HepG2 (cell line): ENCODE measurements at places on chromosomes 2 and 18.
A peak's percentile ranks its signal among the peaks of the same experiment; 100 is the strongest.

DNA sequence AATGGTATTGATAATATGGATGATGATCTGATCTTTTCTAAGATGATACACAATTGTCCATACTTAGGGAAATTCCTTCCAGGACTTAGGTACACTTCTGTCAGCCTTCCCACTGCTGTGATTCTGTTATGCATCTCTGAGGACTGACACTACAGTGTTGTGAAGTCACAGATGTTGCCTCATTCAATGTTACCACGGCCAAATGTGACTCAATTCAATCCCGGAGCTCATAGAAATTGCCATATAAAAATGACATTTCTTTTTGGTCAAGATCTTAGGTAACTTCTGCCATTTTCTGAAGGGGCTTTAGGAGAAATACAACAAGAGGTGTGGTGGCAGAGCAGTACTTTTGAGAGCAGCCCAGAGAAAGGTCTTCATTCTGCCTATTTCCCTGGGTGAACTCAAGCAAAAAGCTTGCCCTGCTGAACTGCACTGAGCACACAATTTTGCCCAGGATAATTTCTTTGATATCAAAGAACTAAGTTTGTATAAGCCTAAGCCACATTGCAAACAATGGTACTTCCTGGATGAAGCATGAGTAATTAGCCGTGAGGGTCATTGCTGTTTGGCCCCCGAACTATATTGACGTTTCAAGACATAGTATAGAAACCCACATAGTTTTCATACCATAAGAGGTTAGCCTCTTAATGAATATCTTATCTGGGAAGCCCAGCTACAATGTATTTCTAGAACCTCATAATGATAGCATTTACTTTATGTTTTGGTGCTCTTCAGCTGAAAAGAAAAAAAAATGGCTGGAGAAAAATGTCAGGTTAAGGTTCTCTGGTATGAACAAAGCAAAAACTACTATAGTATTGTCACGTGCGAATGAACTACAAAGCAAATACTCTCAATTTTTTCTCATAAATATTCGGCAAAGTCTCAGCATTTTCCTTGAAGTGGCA is 437.4 kb downstream of the MEIS1 start:
- DNase-seq: no peak

DNA sequence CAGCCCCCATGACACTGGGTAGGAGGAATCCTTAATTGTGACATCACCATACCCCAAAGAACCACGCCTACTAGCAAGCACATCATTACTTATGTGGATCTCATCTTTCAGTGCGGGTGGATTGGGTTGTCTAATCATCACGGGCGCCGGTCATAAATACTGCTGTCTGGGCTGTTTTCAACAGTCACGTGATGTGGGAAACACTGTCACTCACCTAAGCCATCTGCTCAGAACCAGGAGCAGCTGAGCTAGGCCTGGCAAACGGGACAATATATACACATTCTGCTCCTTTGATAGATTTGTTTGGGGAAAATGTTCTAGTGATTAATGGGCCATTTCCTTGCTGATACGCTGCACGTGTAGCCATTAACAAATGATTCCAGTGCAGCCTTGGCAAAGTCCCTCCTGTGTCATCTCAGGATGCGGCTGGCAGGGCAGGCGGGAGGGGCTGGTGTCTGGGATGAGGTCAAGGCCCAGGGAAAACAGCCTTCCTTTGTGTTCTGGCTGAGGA is 145.9 kb upstream of the COPS8 start:
- no peak for DNase-seq

- peak; percentile 74 for DNase-seq
These were observed 10.0 kb downstream of the SLC40A1 start for GRCh38 chr2:189570570-189571031.

DNA sequence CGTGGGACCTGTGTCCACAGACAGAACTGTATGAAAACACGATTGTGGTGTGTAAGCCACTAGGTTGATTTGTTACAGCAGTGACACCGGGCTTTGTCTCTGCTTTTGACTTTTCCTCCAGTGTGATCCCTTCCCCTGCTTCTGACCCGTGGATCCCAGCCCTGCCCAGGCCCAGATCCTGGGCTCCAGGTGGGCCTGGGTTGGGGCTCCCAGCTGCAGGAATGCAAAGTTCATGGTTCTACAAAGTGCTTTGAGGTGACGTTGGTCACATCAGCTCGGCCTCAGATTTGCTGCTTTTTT is 26.8 kb downstream of the HPCAL1 start:
- DNase-seq: peak; percentile 56

DNA sequence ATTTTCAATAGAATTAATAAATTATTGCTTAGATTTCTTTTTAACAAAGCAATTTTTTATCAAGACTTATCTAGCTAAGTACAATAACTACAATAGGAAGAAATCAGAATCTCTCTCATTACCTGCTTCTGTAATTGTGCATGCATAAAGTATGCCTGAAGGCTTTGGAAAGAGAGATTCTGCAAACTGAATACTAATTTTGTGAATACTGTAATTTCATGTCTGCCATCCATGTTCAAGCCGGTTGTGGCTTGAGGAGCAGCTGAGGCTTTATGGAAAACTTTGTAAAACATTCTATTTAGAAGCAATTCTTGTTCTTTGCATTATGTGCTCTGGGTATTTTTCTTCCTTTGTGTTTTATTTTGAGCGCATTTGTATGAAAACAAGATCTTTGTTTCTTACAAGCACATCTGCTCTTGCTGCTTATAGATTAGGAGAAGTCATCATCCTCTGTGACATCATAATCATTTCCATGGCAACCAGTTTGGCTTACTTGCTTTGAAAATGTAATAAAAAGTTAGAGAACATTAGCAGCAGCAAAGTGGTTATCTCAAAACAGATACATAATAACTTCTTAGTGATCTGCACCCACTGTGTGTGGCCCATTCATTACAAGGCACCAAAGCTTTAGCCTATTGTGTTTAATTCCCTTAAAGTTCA is 16.0 kb upstream of the IKZF2 start:
- DNase-seq: no peak

- DNase-seq: no peak
These were observed 42.3 kb downstream of the METTL8 start for GRCh38 chr2:171391532-171391931.

DNA sequence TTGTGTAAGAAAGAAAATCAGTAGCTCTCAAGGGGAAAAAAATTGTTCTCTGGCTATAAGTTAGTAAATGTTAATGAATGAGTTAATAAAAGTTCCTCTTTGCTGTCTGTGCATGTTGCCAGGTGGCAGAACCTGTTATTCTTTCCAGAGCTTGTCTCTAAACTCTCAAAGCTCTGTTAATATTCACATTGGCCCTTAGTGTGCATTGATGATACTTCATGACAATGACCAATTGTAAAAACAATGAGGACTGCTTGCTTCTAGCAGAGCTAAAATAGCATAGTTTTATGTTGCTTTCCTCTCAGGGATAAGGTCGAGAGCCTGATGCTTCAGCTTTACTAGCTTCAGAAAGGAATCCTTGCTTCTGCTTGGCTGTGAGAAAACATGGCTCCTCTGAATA is 91.5 kb downstream of the RAD51AP2 start:
- DNase-seq: no peak

DNA sequence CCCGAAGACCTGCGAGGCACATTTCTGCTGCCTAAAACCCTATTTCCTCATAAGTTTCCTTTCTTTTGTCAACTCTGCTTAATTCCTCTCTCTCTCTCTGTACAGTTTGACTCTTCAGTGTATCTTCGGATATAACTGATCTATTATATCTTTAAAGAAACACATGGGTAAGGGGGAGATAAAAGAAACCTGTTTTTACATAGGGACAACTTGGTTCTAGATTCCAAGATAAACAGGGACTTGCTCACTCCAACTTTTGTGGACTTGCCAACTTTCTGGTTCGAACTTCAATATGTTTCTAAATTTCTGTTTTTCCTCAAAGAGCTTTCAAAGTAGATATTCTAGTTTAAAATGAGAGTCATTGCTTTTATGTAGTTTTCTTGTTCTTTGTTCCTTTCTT is 182.7 kb upstream of the EPC2 start:
- DNase-seq: no peak

DNA sequence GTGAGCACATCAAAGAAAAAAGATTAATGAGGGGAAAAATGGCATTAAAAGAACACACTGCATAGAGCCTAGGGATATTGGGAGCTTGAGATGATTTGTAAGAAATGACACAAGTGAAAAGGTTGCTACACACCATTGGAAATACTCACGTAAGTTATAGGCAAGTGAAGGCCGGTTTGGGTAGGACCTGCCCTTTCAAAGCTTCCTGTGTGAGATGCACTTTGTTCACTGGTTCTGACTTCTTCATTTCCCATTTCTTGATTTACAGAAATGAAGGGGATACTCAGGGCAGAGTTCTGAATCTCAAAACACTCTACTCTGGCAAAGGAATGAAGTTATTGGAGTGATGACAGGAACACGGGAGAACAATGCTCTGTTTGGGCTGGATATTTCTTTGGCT is at the start of gene IL18RAP:
IL18RAP (plus strand) TSS at position 251 of the 400 bp plus-strand sequence; CDS start at position 369, 118 bp downstream.
- no peak for DNase-seq

DNA sequence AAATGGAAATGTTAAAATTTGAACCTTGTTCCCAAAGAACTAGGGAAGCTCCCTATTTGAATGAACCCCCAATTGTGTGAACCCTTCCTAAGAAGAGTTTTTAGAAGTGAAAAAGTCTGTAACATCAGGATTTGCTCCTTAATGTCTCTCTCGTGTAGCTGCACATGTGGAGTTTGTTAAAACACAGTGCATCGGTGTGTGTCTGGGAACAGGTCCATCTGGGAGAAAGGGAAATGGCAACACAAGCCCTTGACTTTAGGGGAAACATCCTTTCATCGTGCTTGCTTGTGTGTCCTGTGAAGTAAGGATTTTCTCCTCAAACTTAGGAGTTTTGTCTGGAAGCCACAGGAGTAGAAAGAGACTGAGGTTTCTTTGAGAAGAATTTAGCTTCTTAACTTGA is 203.9 kb downstream of the PRKCE start:
- DNase-seq: no peak
